ENCODE measurements at places on chromosomes 7 and 10.

DNA sequence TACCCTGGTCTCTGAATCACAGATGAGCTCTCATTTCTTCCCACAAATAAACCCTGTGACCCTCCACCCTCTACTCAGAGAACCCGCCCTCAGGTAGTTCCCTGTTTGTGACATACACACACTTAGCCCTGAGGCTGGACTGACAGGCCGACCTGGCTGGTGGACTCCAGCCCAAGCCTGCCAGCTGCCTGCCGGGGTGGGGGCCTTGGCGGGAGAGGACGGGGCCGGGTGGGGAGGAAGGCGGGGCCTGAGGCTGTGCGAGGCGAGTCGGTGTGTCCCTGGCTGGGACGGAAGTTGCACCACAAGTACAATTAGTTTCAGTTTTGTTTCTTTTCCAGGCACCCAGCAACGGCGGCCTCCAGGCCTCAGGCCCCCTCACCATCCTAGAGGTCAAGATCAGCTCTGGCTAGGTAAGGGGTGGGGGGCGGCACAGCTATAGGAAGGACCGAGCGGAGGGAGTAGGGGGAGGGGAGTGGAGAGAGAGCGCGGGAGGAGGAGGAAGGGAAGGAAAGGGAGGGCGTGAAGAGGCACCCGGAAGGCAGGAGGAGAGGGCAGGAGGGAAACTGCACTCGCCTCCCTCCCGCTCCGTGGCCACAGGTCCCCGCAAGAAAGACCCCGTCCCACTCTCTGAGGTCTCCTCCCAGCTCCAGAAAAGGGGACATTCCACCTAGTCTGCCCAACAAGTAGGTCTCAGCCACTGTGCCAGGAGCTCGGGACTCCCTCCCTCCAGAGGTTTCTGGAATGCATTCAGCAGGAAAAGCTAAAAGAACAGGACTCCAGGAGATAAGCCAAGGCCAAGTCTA, at the start of gene TRIM56:
TRIM56 (plus strand) TSS at position 320 of the 803 bp plus-strand sequence. CDS start 1,832 bp downstream, outside the sequence.
- peak; percentile 45 for DNase-seq

- no peak for DNase-seq
Measured at GRCh38 chr10:117621196-117621595, 78.7 kb downstream of the EMX2 start.

GRCh38 chr10:62814756-62815380, 1.3 kb downstream of the EGR2 start:
- DNase-seq, result no peak

DNA sequence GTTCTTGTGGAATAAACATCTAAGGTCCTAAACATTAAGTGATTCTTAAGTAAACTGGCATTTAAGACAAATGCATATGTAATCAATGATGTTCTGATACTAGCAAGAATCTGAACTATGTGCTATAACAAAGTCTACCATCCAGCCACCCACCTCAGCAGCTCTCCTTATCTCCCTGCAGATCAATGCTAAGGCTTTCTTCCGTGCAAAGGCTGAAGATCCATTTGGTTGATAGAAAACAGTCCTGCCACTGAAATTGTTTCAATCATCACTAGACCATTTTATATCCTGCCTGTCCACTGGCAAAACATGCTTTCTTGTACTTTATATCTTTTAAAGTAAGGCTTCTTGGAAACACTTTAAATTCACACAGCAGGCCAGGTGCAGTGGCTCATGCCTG, 6.3 kb upstream of the SMKR1 start:
- DNase-seq, result no peak

GRCh38 chr7:47724335-47724982, 142.5 kb upstream of the TNS3 start:
- no peak for DNase-seq

DNA sequence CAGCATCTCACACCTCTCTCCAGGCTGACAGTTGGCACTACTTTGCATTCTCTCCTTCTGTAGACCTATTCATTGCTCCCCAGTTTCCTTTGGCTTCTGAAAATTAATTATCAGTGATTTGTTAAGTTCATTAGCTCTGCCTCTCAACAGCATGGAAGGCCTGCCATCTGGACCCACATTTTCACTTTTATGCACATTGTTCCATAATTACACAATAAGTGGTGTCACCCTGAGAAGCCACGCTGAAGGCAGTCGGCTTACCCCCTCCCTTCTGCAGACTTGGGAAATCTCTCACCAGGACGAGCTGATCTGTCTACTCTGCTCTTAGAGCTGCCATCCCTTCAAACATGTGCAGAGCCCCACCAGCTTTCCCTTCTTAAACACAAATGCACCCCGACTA, 64.7 kb downstream of the SLIT1 start:
- no peak for DNase-seq

GRCh38 chr10:35203745-35204144, 77.1 kb downstream of the CREM start:
- DNase-seq, result no peak

DNA sequence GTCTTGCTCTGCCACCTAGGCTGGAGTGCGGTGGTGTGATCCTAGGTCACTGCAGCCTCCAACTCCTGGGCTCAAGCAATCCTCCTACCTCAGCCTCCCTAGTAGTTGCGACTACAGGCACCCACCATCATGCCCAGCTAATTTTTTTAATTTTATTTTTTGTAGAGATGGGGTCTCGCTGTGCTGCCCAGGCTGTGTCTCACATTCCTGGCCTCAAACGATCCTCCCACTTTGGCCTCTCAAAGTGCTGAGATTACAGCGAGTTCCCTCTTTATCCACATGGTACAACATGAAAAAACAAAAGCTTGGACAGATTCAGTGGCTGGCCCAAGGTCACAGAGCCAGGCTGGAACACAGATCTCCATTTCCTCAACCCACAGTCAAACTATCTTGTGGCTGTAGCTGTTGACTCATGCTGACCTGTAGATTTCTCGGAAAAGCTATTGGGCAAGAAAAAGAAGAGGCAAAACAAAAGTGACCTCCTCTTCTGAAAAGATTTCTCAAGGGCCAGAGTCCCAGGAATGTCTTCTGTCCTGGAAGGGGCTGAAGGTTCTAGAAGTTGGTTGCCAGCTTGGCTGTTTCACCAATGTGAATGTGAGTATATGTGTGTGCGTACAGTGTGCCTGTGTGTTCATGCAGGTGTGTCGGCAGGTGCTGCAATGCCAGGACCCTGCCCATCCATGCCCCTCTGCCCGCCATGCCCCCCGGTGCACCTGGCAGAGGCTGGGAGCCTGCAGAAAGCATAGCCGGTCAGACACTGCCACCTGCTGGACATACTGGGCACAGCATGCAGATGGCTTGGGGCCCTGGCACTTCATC, 28.4 kb downstream of the TMEM130 start:
- peak; percentile 44 for DNase-seq

DNA sequence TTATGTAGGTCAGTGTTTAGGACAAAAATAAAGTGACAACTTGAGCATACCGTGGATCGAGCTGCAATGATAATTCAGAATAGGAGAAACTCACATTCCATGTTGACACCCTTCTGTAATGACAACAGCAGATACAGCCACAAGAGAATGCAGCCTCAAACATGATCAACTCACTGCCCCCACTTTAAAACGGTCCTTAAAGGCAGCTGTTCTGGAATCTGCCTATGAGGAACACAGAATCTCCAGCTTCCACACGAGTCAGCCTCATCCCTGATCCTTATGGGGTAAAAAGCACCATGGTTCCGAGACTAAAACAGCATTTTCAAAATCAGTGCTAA, 32.5 kb upstream of the DAGLB start:
- no peak for DNase-seq

- DNase-seq, result no peak
Measured at GRCh38 chr7:48366096-48366495, 194.8 kb downstream of the ABCA13 start.

- no peak for DNase-seq
Measured at GRCh38 chr10:97483921-97484320, 14.3 kb downstream of the MMS19 start.

DNA sequence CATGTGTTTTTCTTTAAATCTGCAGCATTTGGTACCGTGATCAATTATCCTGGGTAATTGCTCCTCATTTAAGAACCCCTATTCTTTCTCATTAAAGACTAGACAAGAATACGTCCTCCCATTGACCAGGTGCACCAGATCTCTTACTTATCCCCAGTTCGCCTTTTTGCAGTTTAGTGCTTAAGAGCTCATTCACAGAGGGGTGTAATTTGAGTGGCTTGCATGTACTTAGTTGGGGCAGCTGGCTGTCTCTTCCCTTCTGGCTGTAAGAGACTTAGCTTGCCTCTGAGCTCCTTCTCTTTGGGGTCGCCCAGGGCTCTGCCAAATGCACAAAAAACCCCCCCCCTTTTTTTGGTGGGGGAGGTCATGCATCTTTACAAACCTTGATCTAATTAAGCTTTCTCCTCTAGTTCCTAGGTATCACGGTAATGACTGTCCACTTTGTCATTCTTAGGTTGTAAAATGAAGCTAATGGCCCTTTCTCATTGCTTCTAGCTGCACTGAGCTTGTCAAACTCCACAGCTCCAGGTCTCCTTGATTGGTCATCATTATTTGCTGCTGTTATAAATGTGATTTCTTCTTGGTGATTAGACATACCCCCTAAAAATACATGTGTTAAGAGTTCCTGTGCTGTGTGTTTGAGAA, 26.3 kb downstream of the GAD2 start:
- no peak for DNase-seq

DNA sequence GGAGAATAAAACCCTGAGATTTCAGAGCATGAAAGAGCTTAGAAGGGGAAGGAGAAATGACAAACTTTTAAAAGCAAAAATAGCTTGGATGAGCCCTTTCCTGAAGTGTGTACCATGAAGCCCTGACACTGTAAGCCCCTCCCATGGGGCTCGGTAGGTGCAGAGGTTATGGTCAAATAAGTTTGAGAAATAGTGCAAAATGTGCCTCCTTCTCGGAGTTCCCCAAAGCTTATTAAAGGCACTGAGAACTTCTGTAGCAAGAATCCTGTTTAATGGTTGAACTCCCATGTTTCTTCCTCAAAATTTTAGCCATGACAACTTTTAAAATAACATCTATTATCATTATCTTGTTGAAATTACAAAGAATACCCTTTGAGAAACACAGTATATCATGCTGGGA, 10.5 kb upstream of the HYCC1 start:
- no peak for DNase-seq

DNA sequence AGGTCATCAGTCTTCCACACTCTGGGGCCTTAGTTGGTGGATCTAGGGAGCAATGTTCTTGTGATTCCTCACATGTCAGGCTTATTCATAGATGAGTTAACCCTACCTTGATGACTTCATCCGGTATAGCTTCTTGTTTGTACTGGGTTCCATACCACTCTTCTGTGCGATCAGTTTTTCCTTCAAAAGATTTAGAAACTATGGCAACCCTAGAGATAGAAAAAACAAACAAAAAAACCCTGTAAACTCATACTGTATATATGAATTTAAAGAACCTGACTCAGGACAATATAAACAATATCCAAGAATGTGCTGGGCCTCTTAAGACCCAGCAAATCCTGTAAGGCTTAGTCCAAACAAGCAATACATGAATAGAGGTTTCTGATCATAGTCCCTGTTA, 83.5 kb downstream of the IDE start:
- no peak for DNase-seq

DNA sequence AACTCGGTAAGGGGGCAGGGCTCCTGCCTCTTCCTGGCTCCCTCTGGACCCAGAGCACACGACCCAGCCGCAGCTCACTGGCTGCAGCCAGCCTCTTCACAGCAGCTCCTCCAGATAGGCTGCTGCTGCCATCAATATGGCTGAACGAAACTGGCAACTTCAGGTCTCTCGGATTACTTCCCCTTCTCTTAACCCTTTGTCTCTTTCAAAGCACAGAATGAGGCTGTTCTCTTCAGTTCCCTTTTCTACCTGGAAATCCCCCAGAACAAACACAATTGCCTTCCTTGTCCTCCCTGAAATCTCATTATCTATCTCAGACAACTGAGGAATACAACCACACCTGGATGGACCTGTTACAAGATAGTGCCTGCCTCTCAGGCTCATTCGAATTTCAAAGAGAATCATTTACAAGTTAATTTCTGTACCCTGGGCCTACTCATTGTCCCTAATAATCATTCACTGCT, 193.4 kb upstream of the MBL2 start:
- no peak for DNase-seq

GRCh38 chr7:93147363-93147762, 822 bp downstream of the SAMD9L start:
- DNase-seq, result peak; percentile 10

- DNase-seq, result no peak
Measured at GRCh38 chr7:157970744-157971143, 616.9 kb downstream of the PTPRN2 start.

- DNase-seq, result no peak
Measured at GRCh38 chr10:86046845-86047460, 319.6 kb downstream of the GRID1 start.

DNA sequence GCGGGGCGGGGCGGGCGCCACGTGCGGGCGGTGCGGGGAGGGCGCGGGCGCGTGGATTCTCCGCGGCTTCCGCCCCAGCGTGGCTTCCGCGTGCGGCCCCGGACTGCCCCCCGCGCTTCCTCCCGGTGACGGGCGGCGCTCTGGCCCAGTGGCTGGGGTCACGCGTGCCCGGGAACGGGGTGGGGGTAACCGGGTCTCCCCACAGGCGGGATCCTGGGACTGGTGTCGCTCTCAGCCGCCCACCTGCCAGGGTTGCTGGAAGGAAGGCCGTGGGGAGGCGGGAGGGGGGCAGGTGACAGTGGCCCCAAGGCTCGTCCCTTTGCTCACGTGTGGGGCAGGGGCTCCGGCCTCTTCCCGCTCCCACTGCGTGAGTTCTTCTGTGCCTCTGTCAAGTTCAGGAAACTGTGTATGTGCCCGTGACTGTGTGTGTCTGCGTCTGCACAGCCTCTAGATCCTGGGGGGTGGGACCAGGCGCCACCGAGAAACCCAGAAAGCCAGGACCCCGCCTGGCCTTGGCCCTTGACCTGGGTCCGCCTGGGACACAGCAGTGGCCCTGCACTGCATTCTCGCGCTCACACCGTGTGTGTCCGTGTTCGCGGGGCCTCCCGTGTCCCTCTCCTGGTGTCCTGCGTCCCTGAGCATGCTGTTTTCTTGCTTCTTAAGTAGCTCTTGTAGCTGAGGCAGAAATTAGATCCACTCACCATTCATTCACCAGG, 919 bp downstream of the MAFK start:
- DNase-seq, result no peak

GRCh38 chr10:5945190-5945509, 32.2 kb downstream of the IL15RA start:
- DNase-seq, result no peak

- DNase-seq, result no peak
Measured at GRCh38 chr7:47455872-47456185, 126.1 kb downstream of the TNS3 start.

GRCh38 chr7:157573244-157573643, 236.4 kb downstream of the DNAJB6 start:
- no peak for DNase-seq

- no peak for DNase-seq
Measured at GRCh38 chr7:45157286-45157652, 322 bp upstream of the RAMP3 start.

DNA sequence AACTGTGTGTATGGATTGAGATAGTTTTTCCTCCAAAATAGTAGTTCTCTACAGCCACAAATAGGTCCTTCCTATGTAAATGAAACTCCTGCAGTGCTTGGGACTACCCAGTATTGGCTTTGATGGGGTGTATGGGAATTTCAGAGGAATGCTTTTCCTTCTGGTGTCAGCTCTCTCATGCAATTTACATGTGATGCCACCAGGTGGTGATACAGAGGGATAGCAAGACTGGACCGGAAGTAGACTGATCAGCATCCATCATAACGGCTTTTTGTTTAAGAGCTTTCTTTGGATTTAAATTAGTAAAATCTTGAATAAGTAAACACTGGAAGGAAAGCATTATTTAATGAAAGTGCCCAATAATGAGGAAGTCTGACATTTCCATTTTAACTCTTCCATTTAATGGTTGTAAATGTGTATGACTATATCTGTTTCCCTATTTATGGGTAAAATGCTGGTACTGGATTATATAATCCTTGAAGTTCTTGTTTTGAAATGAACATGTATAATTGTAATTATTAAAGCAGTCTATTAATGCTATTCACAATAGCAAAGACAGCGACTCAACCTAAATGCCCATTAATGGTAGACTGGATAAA, 22.7 kb downstream of the DYNC1I1 start:
- DNase-seq, result no peak
